ENCODE measurements at places on chromosomes 2 and 18.
A peak's percentile ranks its signal among the peaks of the same experiment; 100 is the strongest.

DNA sequence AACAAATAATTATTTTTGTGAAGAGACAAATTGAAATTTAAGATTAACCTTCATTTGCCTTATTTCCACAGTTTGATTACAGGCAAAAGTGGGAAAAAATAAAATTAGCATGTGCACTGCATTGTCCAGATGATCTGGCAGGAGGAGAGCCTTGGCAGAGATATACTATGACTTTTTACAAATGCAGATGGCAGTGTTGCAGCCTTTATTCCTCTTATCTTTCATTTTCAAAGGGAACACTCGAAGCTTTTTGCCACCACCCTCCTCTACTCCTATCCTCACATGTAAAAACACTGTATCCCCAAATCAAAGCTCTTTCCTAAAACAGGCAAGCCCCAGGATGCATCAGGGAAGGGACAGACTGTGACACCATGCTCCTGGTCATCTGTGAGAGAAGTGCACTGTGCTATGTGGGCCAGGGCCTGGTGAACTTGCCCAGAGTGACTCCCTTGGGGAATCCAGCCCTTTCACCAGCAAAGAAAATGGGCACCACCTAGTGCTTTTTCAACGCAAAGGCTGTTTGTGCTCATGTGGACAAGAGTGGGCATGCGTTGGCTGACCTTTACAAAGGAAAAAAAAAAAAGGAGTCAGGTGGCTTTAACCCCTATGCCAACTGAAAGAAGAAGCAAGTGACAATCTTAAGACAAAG, 74.7 kb upstream of the ETAA1 start:
- DNase-seq = no peak

- no peak for DNase-seq
These were observed 9.9 kb downstream of the NDUFS1 start for GRCh38 chr2:206149330-206149729.

DNA sequence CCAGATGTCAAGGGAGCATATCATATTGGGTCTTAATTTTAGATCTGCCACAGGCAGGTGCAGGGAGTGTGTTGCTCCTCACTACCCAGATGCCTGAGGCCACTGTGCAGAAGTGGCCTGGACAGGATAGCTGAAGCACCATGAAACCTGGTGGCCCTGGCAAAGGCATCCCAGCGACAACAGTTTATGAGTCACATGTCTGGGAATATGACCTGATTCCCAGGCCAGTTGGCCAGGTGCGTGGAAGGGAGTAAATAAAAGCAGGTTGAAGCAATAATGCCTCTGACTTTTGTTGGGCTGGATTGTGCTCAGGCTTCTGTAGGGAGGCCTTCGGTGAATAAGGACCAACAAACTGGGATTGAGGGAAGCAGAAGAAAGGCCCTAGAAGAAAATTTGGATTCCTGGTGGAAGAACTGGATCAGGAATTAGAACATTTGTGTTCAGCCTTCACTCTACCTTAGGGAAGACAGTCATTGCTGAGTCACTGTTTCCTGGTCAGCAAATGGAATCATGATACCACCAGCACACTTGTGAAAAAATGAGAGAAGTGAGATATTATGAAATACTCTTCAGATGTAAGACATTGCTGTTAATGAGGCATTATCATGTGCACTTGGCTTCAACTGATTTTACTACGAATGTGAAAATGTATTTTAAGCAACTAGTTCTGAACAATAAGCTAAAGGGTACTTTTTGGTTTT, 78.4 kb upstream of the ZNF516 start:
- DNase-seq = peak; percentile 3

GRCh38 chr2:58146707-58147106, 94.4 kb downstream of the FANCL start:
- no peak for DNase-seq

- DNase-seq = no peak
These were observed 42.4 kb upstream of the LIMS1 start for GRCh38 chr2:108491848-108492247.

GRCh38 chr2:217060516-217060915, 200.7 kb upstream of the TNP1 start:
- no peak for DNase-seq

GRCh38 chr2:65869296-65869695, 436.9 kb upstream of the SPRED2 start:
- DNase-seq = no peak

- no peak for DNase-seq
These were observed 216.2 kb downstream of the SETBP1 start for GRCh38 chr18:44896846-44897245.

GRCh38 chr18:59041296-59041695, 98.4 kb upstream of the SEC11C start:
- no peak for DNase-seq

DNA sequence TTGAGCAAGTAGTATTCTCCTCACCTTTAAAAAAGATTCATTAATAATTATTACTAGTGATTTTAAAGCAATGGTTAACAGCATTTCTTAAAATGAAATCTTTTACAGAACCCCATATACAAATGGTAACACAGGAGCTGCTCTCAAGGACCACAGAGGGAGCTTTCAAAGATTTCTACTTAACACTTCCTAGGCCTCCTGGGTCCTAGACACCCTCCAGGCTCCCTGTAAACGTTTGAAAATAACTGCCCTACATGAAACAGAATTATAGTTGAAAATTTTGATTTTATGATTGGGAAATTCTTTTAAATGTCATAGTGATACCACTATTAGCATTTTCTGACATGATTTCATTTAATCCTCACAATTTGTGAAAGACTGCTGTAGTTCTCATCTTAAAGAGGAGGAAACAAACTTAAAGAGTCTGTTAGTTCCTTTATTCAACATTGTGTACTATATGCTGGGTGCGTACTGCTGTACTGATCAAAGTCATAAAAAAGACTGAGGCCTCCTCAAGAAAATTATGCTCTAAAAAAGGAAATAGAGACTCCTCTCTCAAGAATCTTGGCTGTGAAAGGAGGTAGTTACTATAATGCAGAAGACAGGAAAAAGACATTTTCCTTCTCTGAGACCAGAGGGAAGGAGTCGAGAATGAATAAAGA, 10.6 kb downstream of the CUL3 start:
- DNase-seq = no peak

- DNase-seq = peak; percentile 2
These were observed 16.3 kb downstream of the SLC3A1 start for GRCh38 chr2:44291281-44292248.

DNA sequence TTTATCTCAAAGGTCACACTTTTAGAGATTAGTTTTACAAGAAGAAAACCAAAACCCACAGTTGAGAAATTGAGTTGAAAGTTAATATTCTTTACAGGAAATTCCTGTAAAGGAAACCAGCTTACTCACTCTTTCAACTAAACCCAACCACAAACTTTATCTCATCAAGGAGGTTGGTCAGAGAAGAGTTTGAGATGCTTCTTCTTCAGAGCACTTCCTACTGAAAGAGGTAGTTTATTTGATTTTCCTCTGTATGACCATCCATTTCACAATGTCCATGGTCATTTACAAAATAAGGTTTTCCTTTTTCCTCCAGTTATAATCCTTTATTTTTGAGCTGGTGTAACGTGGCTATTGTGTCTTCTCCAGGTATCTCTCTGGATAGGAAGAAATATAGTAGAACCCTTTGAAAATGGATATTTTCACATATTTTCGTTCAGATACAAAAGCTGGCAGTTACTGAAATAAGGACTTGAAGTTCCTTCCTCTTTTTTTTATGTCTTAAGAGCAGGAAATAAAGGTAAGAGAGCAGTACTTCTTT, 4.5 kb upstream of the IL18RAP start:
- DNase-seq = peak; percentile 66

GRCh38 chr2:228657807-228658402, 476.4 kb upstream of the SPHKAP start:
- no peak for DNase-seq

Measured in CD4-positive, alpha-beta T cell treated with Interleukin-21 for 1 hour (primary cell).